ENCODE measurements at places on chromosomes 13 and 19.

DNA sequence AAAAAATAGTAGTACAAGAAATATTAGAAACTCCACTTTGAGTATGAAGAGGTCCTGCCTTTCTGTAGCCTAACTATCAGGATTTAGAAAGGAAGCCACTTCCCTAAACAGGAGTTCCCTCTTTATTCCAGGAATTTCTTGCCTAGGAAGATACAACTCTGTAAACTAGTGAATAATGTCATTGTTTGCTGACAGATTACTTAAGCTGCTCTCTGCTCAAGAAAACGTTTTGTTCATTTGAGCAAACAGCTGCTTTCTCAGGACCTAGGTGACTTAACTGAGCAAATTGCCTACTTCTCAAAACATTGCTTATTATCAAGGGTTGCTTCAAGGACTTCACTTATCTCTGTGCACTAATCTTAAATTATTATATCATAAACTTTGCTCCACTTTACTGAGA is 1419.4 kb upstream of the SLC10A2 start:
- no peak for DNase-seq

DNA sequence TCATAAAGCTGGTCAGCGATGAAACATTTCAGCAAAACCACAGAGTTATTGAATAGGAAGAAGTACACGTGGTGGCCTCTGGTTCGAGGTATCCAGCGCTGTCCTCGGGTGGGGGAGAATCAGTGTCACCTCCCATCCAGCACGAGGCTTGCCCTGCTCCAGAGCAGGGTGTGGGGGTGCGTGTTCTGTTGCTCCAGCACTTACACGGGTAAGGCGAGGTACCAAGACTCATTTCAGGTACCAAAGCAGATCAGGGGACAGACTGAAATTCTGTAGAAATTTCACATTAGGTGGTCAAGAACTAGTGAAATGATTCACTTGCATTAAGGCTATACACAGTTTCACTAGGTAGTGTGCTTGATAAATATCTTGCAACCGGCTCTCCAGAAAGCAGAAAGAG is 164.2 kb upstream of the SOX1 start:
- DNase-seq: no peak

- peak; percentile 8 for DNase-seq
Measured at GRCh38 chr13:102197193-102197592, 204.7 kb downstream of the FGF14 start.

GRCh38 chr13:105665284-105665683 is 870.2 kb downstream of the EFNB2 start:
- DNase-seq: peak; percentile 54

GRCh38 chr19:16034180-16034579 is 42.1 kb upstream of the TPM4 start:
- no peak for DNase-seq

GRCh38 chr13:92173254-92173653 is 774.8 kb downstream of the GPC5 start:
- no peak for DNase-seq

DNA sequence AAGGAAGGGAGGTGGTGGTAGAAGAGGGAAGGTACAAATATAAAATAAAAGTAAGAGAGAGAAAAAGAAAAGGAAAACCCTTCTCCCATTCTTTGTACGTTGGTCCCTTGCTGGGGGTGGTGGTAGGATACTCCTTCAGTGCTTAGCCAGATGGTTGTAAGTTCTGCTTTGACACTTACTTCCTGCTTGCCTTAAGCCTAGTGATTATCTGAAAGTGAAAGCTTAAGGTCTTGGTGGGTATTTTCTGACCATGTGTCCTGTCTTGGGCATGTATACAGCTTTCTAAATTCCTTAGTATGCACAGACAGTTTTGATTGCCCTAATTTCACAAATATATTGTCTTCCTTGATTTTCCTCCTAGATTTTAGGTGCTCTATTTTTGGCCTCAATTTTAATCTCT is 314.8 kb downstream of the PCDH17 start:
- DNase-seq: no peak

DNA sequence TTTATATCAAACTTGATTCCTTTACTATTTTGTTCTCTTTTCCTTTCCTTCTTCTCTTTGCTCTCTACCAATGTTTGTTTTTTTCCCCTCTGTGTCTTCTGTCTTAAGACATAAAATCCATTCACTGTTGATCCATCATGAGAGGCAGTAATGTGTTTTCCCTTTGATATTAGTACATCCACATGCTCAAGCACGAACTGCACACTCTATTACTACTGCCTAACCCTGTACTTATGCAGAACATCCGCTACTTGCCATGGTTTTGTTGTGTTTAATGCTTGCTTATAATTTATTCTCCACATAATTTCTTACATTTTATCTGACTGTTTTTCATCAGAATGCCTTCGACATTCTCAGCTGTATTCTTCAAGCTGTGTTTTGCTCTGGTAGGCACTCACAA is 159.0 kb upstream of the PCDH9 start:
- DNase-seq: no peak

- no peak for DNase-seq
Measured at GRCh38 chr13:28564030-28564429, 69.1 kb upstream of the FLT1 start.

GRCh38 chr13:51025245-51025905 is 85.7 kb downstream of the C13orf42 start:
- no peak for DNase-seq

DNA sequence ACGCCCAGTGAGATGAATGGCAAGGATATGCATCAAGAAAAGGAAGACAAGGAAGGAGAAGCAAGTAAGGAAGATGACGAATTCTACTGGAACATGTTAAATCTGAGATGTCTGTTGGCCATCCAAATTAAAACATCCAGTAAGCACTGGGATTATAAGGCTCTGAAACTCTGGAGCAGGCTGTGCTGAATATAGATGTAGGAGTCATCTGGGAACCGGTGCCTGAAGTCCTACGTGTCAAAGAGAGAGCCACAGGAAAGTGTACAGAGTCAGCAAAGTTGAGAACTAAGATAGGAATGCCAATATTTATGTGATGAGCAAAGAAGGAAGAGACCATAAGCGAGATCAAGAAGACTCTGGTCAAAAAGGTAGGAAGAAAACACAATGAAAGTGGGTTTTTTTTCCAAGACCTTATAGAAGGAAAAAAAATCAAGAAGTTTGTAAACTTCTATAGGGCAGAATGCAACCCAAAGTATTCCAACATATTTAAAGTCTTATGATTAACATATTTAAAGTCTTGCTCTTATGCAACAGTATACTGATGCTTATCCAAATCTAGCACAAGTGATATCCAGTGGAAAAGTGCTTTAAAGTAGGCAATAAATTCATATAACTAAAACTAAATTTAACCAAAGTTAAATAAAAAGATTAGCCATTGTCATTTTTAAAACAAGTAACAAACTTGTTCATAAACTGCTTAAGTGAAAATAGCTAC is 51.2 kb upstream of the EEF1AKMT1 start:
- DNase-seq: peak; percentile 87

DNA sequence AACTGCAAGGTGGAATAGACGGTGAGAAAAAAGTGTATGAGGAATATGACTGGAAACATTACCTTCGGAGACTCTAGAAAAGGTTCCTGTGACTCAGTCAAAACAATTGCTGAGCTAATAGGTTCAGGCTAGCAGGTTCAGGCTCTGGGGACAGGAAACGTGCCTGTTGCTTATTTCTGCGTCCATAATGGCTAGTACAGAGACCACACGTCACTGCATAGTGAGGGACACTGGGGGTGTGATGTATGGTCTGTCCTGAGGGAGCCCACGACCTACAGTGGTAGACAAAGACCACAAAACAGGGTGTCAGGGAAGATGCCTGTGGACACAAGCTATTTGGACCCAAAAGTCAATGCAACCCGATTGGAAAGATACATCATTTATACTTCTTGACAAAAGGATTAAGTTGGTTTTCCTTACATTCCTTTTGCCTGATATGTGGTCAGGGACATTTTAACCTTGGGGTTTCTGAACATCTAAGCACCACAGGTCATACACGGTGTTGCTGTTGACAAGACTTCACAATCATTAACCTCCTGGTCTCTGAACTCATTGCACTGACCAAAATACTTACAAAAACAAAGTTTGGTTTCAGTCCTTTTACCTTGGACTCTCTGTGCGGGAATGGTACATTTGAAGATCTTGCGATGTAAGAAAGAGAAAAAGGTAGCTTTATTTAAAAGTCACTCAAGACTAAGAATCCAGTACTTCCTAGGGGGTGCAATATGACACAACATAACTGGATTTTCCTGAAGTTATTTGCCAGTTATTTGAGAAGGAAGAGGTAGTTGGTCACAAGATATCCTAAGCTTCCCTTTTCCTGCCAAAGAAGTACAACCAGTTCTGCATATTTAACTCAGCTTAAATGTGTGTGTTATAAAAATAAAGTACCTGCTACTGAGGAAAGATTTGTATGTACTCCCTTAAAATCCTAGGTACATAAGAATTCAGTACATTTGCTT is 20.0 kb downstream of the CRYL1 start:
- no peak for DNase-seq

- no peak for DNase-seq
Measured at GRCh38 chr19:40005691-40006272, 8.9 kb downstream of the ZNF546 start.

DNA sequence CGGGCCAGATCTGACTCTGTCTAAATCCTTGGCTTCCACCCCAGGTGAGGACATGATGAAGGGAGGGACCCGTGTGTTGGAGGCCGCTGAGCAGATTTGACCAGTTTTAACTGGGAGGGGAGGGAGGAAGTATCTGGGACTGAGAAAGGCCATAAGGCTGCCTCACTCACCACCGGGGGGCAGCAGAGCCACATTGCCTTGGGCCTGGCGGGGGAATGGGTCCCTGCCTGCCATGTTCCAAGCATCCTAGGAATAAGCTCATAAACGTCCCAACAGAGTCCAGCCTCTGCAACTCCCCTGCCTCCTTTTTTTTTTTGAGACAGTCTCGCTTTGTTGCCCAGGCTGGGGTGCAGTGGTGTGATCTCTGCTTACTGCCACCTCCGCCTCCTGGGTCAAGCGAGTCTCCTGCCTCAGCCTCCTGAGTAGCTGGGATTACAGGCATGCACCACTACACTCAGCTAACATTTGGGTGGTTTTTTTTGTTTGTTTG is 15.5 kb downstream of the MAST3 start:
- DNase-seq: peak; percentile 71

DNA sequence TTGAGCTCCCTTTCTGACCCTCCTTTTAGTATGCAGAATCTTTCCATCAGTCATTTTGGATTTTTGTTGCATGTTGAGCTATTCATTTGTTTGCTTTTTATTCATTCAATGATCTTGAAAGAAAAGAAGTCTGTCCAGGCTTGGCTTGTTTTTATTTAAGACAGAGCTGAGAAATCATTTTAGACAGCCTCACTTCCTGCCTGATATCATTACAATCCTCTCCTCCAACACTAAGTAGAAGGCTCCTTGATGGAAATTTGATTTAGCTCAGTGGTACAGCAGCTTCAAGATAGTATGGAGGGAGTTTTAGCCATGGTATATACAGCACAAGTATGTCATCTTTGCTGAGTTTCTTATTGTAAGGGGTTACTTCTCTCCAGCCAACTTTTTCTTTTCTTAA is 28.4 kb downstream of the MBNL2 start:
- no peak for DNase-seq

- DNase-seq: peak; percentile 75
Measured at GRCh38 chr13:24178847-24179485, 18.4 kb downstream of the SPATA13 start.

- DNase-seq: no peak
Measured at GRCh38 chr13:43698009-43698408, 88.8 kb downstream of the ENOX1 start.

- no peak for DNase-seq
Measured at GRCh38 chr13:80824229-80824628, 483.3 kb upstream of the SPRY2 start.

DNA sequence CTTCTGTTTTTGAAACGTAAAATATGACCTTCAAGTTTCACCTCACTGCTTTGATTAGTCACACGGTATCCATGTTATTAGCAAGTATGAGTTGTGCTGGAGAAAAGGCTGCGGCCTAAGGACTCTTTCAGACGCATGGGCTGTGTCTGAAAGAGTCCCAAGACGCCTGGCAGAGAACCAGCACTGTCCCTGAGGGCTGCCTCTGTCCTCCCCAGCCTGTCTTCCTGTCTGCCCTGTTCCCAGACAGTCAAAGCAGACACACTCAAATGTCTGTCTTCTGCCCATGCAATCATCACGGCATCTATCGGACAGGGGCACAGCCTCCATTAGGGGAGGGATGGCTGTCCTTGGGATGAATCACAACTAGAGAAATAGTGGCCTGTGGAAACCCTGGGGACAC is 65.5 kb downstream of the DPY19L3 start:
- no peak for DNase-seq

DNA sequence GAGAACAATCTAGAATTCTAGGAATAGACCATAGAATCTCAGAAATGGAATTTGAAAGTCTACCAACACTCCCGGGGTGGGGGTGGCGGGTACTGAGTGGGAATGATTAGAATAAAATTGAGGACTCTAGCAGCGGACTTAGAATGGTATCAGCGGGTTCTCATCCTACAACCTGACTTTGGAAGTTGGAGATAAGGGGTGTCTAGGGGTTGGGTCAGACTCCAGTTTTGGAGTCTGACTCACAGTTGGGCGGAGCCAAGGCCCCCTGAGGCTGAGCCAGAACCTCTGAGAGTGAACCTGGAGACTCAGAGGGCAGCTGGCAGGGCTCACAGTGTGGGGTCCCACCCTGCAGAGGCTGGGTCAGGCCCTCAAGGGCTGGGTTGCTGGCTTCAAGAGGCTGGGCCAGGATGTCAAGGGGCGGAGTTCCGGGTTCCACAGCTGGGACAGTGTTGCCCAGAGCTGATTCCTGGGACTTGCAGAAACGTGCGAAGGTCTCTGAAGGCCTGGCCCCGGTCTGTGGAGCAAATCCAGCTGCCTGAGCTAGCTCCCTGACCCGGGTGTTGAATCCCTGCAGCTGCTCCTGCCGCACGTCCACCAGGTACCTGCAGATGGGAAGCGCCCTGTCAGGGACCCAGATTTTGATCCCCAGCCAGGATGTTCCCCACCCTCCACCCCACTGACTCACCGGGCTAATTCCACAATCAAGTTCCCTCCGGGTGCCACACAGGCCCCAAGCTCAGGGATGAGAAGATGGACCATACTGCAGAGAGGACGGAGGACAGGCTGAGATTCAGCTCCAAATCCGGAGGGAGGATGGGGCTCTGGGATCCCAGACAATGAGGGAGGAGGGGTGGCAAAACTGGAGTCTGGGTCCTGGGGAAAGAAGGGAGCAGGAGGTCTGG is 1.6 kb upstream of the TNNI3 start:
- no peak for DNase-seq

GRCh38 chr19:17069193-17069592 is 6.1 kb downstream of the HAUS8 start:
- no peak for DNase-seq

DNA sequence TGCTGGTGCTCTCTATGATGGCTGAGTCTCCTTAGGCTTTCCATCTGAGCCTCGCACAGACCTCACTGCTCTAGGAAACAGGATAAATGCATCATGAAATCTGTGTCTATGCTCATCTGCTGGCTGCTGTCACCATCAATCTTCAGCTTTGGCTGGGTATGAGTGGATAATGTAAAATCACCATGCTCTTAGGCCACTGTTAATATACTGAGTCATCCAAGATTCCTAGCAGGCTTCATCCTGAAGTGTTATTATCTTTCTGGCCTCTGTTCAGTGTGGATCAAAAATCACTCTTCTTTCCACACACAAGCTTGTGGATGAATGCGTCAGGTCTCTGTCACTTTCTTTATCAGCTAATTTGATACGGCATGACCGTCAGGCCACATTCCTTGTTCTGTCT is 317.4 kb downstream of the NALCN start:
- peak; percentile 7 for DNase-seq

- no peak for DNase-seq
Measured at GRCh38 chr19:13982773-13983172, 23.3 kb downstream of the RFX1 start.

Data from IMR-90 (cell line).